ENCODE measurements at places on chromosomes 11 and 22.

GRCh38 chr11:112163875-112164685, at the start of gene IL18:
IL18 (minus strand) TSS chr11:112164094; CDS start chr11:112155053, 9,041 bp downstream.
- DNase-seq: no peak

- DNase-seq: no peak
Measured at GRCh38 chr22:36762687-36763260, 13.1 kb downstream of the IFT27 start.

- no peak for DNase-seq
Measured at GRCh38 chr22:40181323-40181722, 3.6 kb downstream of the TNRC6B start.

GRCh38 chr11:66324664-66325063, 7.8 kb upstream of the CD248 start:
- no peak for DNase-seq

DNA sequence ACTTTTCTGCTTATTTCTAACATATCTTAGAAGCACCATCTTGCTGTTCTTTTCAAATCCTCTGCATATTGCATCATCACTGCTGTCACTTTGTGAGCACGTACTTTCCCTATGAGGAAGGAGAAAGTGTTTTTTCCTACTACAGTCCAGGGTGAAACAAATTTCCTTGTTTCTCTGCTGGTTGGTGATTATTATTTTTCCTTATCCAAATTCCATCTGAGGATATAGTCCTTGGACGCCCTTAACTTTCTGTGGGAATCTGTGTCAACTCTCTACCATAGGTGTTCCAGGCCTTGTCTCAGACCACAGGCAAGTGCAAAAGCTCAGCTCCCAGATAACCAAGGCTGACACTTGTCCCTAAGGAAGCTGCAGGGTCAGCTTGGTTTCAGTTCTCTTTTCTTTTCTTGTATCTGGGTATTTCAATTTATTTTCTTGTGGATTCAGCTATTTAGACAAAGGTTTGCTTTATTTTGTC, 29.4 kb upstream of the LYVE1 start:
- no peak for DNase-seq

- no peak for DNase-seq
Measured at GRCh38 chr11:75145972-75146519, 4.9 kb upstream of the SLCO2B1 start.

- peak; percentile 13 for DNase-seq
Measured at GRCh38 chr22:20494978-20495860, at the start of gene KLHL22. KLHL22 (minus strand) TSS chr22:20495795; CDS start chr22:20489211, 6,584 bp downstream.

DNA sequence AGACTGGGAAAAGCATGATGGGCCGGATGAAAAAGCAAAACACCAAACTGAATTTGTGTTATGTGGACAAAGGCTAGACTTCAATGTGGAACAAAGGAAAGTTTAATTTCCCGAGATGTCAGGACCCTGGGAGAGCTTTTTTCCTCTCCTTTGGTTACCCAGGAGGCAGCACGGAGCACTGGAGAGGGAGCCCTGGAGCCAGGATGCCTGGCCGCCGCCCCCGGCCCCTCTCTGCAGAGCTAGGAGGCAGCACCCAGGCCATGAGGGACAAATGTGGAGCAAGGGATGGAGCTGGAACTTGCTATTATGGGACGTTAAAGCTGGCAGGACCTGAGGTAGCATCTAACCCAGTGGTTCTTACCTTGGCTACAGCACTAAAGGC, 108.9 kb downstream of the MORC2 start:
- no peak for DNase-seq

- DNase-seq: no peak
Measured at GRCh38 chr22:22789233-22789921, 98.2 kb upstream of the IGLL5 start.

DNA sequence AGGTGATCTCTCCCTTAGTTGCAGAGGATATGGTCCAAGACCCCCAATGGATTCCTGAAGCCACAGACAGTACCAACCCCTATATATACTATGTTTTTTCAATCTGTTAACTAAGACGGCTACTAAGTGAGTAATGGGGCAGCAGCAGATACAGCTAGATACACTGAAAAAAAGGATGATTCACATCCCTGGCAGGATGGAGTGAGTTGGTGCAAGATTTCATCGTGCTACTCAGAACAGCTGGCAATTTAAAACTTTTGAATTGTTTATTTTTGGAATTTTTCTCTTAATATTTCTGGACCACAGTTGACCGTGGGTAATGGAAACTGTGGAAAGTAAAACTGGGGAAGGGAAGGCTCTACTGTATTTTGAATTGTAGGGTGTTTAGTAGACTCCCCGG, 17.0 kb upstream of the TMEM218 start:
- no peak for DNase-seq

DNA sequence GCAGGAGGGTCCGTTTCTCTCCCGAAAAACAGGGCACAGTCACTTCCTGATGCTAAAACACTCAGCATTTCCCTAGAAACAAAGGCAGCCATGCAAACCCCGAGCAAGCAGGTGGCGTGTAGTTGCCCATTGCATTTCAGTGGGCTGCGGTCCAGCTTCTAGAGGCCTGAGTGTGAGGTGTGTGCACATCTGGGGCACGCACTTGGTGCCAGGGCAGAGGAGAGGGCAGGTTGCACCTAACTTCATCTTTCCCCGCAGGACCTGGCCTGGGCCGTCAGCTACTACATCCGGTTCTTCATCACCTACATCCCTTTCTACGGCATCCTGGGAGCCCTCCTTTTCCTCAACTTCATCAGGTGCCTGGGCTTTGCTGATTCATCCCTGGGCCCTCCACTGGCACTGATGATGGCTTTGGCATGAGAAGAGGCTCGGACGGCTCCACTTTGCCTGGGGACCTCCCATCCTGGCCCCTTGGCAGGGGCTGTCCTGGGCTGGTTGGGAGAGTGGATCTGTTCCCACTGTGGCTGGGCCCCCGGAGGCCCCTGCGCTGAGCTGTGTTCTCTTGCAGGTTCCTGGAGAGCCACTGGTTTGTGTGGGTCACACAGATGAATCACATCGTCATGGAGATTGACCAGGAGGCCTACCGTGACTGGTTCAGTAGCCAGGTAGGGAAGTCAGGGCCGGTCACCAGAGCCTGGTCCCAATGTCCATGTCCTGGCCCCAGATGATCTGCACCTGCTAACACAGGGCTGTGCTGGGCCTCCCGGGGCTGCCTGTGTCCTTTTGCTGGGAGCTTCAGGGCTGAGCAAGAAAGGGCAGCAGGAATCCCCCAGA, 28.4 kb downstream of the FADS3 start:
- DNase-seq: no peak
